KG1 (cell line): ENCODE measurements at places on chromosomes 16 and 17.
A peak's percentile ranks its signal among the peaks of the same experiment; 100 is the strongest.

DNA sequence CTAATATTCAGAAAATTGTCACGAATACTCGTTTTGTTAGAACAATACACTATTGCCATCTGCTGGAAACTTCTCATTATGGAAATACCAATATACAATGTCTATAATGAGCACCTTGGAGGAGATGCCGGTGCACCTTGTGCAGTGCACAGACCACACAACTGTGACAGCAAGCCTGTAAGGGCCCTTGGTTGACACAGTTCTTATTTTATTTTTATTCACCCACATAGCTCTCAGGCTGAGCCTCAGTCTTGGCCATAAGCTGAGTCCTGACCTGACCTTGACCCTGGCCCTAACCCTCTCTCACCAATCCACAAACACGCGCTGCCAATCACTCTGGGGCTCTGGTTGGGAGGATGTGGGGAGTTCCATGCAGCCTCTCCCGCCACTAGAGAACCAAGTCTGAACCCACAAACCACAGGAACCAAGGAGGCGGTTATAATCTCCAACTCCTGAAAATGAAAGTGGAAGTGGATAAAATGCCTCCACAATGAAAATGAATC, 7.6 kb downstream of the AIPL1 start:
- peak; percentile 17 for DNase-seq

DNA sequence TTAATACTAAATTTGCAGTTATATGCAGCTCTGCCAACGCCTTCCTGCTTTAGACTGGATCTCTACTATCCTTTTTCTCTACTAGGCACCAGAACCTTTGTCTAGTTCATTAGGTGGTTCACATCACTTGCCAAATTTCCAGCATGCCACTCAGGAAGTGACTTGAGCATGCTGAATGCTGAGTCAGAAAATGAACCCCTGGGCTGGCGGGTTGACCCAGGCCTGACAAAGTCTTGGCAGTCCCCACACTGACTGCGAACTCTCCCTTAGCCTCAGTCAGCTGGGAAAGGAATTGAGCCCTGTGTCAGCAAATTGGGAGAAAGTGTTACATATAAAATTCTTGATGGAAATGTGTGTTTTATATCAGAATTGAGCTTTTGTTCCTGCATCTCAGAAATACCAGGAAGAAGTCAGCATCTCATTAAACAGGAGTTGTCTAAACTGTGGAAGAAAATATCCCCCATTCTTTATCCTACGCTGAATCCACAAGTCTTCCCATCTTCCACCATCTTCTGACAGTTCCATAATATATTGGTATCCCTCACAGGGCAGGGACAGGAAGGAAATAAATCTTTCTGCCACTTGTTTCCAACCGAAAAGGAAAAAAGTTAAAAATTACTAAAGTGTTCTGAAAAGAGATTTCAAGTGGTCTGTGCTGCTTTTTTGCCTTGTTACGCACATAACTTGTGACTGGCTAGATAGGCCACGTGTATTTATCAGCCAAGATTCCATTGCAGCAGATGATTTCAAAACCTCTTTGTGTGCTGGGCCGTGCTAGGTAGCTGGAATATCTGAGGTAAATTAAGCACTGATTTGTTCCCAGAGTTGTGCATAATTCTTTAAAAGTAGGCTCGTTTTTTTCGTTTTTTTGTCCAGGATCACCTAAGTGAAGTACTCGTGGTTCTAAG, 16.7 kb upstream of the SLC12A3 start:
- DNase-seq, result no peak

DNA sequence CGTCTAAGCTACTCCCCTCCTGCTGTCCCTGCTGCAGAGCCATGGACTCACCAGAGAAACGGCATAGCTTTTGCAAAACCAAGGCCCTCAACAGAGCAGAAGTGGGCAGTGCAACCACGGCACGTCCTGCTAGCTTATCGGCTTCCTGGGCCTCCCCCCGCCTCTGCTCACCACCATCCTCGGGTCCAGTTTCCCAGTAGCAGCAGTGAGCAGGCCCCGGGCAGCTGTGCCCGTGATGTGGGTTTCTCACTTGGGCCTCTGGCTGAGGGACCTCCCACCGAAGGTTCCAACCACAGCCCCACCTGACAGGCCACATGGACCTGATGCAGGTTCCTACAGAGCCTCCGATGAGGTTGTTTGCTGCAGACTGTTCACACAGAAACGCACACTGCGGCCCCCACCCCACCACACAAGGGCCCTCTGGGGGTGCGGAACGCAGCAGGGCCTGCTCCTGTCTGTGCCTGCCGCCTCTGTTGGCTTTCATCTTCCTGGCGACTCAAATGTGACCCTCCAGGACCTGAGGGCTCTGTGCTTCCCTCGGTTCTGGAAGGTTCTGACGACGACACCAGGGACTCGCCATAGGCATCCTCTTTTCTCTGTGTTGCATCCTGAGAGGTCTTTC, 24.8 kb downstream of the PDIA2 start:
- DNase-seq, result no peak

GRCh38 chr16:12470311-12471229, 333.1 kb downstream of the CPPED1 start:
- DNase-seq, result no peak

GRCh38 chr16:57343221-57343620, 15.4 kb upstream of the CCL22 start:
- no peak for DNase-seq
